ENCODE measurements at places on chromosomes 3 and 15.
A peak's percentile ranks its signal among the peaks of the same experiment; 100 is the strongest.

GRCh38 chr3:96027718-96028117 lies 786.7 kb upstream of the EPHA6 start:
- H3K36me3 ChIP-seq, result no peaks in the 10 kb centered on the region
- H3K4me1 ChIP-seq, result no peaks in the 10 kb centered on the region
- DNase-seq, result no peak
- H3K27me3 ChIP-seq, result no peaks in the 10 kb centered on the region
- H3K4me3 ChIP-seq, result no peak overlapping the region

GRCh38 chr3:127598841-127599570 lies 795 bp downstream of the MCM2 start:
- H3K36me3 ChIP-seq, result peaks cover 1% of the 10 kb centered on the region
- no peak for DNase-seq
- H3K27ac ChIP-seq, result peak overlapping the region; percentile 79
- H3K4me3 ChIP-seq, result peak overlapping the region; percentile 71
- peaks cover 12% of the 10 kb centered on the region for H3K4me1 ChIP-seq

- peaks cover 26% of the 10 kb centered on the region for H3K4me1 ChIP-seq
- no peak overlapping the region for H3K4me3 ChIP-seq
- no peak for DNase-seq
- H3K27me3 ChIP-seq, result no peaks in the 10 kb centered on the region
Observed at GRCh38 chr3:59546522-59546921, 496.7 kb upstream of the CFAP20DC start.

GRCh38 chr15:43118829-43119228 lies 13.0 kb upstream of the UBR1 start:
- no peak overlapping the region for H3K4me3 ChIP-seq
- peaks cover 9% of the 10 kb centered on the region for H3K4me1 ChIP-seq
- H3K27me3 ChIP-seq, result peaks cover 32% of the 10 kb centered on the region

DNA sequence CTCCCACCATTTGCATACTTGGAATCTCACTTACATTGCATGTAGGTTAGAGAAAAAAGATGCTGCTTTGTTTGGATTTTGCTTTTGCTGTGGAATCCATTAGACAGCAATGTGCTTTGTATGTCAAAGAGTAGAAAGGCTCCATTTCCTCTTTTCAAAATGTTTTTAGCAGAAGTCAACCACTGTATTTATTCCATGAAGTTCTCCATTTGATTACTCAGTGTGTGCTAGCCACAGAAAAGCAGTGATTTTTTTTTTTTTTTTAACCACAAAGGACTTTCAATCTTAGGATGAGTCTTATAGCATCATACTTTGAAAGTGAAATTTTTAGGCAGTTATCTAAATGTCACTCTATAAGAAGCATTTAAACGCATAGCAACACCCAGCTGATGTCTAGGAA lies 285.0 kb upstream of the ADAMTS9 start:
- no peak for DNase-seq
- no peaks in the 10 kb centered on the region for H3K36me3 ChIP-seq
- peaks cover 7% of the 10 kb centered on the region for H3K27me3 ChIP-seq
- H3K4me1 ChIP-seq, result peaks cover 2% of the 10 kb centered on the region
- no peak overlapping the region for H3K4me3 ChIP-seq

DNA sequence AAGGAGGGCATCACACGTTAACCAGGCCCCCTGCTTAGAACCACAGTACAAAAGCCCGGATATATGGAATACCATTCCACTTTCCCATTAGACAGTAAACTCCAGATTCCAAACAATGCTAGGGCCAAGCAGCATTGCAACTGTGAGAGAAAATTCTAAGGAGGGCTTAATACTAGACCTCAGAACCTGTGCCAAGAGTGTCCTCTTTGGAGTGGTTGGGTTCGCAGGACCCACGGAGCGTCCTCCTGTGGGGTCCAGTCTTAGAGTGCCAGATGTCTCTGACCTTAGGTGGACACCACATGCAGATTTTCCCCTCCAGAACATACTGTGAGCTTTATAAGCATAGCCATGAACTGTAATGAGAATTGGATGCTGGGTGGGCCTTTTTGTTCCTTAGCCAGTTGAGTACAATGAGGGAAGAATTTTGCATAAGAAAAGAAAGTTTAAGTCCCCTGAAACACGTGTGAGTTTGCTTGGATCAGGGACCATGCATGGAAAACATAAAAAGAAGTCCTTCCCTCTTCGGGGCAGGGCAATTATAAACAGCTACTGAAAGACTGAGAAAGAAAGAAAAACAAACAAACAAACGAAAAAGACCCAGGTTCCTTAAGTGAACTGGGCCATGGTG lies 325.7 kb downstream of the NEK10 start:
- H3K4me3 ChIP-seq, result no peak overlapping the region
- DNase-seq, result no peak
- H3K27ac ChIP-seq, result no peak overlapping the region
- peaks cover 2% of the 10 kb centered on the region for H3K4me1 ChIP-seq
- no peaks in the 10 kb centered on the region for H3K36me3 ChIP-seq
- peaks cover 3% of the 10 kb centered on the region for H3K27me3 ChIP-seq

DNA sequence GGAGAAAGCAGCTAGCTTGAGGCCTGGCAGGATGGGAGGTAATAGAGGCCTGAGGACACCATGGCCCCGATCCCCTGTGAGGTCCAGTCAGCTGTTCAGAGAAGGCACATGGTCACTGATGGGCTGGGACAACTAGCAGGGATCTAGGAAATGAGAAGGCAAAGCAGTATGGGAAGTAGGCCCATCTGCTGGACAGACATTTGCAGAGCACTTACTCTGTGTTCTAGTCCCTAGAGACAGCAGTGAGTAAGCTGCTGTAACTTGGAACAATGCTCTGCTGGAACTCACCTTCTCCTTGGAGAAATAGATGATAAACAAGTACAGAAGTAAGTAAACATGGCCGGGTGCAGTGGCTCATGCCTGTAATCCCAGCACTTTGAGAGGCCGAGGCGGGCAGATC lies 7.1 kb downstream of the ECE2 start:
- H3K4me3 ChIP-seq, result no peak overlapping the region
- no peaks in the 10 kb centered on the region for H3K4me1 ChIP-seq
- H3K36me3 ChIP-seq, result no peaks in the 10 kb centered on the region
- peaks cover 37% of the 10 kb centered on the region for H3K27me3 ChIP-seq
- H3K27ac ChIP-seq, result no peak overlapping the region

DNA sequence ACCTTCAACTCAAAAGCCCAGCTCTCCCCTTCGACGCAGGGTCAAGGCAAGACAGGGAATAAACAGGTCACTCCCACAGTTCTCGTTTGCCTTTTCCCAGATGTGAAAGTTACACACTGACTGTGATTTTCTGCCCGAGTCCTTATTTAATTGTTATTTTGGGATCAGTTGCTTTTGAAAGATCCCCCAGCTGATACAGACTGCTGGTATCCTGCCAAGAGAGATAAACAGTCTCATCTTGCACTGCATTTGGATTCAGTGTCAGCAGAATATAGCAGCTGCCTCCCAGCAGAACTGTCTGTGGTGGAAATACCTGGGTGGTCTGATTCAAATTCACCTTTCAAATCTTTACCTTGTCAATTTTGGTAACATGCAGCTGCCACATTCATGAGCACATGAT lies 56.0 kb upstream of the FAM3D start:
- H3K36me3 ChIP-seq, result no peaks in the 10 kb centered on the region
- no peak for DNase-seq
- H3K27ac ChIP-seq, result no peak overlapping the region
- no peaks in the 10 kb centered on the region for H3K27me3 ChIP-seq
- no peak overlapping the region for H3K4me3 ChIP-seq

DNA sequence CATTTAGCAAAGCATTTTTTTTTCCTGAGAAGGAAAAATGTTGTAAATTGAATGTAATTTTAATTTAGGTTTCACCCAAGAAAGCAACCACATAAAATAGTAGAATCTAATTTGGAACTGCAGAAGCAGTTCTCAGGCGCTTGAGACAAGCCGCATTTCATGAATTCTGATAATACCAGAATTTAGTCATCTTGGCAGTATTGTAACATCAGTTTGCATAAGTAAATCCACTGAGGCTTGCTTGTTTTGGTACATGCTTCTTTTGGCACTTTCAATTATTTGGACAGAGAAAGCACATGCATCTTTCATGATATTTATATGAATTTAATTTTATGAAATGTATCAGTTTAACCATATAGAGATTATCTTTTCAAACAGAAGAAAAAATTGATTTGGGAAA lies 389.7 kb upstream of the ROBO1 start:
- no peak overlapping the region for H3K4me3 ChIP-seq
- no peaks in the 10 kb centered on the region for H3K4me1 ChIP-seq
- peaks cover 11% of the 10 kb centered on the region for H3K27me3 ChIP-seq
- no peak for DNase-seq

DNA sequence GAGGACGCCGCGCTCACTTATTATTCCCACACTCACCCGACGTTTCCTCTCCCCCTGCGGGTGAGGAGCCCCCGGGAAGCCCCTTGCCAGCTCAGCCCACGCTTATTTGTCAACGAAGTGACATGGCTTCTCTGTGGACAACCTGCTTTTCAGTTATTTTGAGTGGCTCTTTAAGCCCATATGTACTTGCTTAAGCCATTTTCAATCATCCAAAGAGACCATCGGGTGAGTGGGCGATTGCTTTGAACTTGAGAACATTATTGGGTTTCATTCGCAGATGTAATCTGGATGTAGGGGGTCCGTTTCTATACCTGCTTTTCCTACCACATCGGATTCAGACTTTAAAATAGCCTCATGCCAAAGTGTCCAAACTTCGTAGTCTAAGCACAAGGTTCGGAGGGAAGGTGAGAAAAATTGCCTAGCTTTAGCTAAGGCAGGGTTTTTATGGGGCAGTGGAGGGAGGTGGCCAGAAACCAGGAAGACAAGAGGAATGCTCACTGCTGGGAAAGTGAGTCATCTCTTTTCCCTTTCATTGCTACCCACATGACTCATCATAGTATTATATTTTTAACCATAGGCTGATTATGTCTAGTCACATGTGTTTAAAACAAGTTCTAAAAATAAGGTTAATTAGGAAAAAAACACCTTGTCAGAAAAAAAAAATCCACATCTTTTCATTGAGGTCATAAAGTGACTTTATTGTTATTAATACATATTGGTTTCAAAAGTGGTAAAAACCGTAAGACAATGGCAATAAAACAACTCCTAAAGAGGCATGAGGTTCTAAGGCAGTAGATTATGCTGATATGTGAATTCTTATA lies 773.1 kb upstream of the NR2F2 start:
- no peaks in the 10 kb centered on the region for H3K27me3 ChIP-seq
- peaks cover 2% of the 10 kb centered on the region for H3K36me3 ChIP-seq
- DNase-seq, result no peak
- peak overlapping the region; percentile 97 for H3K27ac ChIP-seq
- H3K4me3 ChIP-seq, result peak overlapping the region; percentile 38
- peaks cover 52% of the 10 kb centered on the region for H3K4me1 ChIP-seq

DNA sequence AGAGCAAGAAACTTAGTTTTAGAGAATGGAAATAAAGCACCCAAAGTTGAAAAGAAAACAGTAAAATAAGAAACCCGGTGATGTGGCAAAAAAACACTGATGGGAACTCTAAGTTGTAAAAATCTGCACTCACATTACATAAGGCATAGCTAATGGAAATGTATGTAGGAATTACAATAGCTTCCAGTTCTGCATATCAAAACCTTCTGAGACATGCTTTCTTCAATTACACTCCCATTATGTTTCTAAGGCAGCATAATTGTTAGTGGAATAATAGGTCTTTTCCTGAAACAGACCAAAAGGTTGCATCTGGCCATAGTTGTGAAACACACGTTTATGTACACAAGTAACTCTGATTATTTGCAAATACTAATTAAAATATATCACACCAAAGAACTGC lies 41.4 kb downstream of the SLC30A4 start:
- H3K36me3 ChIP-seq, result peaks cover 13% of the 10 kb centered on the region
- no peak overlapping the region for H3K4me3 ChIP-seq
- H3K27me3 ChIP-seq, result no peaks in the 10 kb centered on the region

DNA sequence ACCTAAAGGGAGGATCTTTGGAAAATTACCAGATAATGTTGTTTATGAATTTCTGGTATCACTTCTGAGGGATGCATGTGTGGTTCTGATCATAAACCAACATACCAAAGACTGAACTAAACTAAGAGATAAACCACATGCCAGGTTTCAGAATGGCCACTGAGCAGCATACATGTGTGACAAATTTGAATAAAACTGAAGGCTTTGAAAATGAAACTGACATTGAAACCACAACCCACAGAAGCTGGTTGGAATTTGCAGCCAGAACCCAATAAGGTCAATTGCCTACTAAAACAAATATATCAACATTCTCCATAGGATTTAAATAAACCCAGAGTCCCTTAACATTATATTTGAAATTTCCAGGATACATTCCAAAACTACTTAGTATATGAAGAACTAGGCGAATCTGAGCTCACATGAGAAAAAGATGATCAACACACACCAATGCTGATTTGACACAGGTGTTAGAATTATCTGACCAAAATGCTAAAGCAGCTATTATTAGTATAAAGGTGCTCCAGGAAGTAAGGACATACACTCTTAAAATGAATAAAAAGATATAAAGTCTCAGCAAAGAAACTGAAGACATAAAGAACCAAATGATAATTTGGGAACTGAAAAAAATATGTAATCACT lies 125.0 kb downstream of the ZNF280D start:
- H3K27me3 ChIP-seq, result peaks cover 12% of the 10 kb centered on the region
- no peak overlapping the region for H3K27ac ChIP-seq
- DNase-seq, result no peak

- no peaks in the 10 kb centered on the region for H3K27me3 ChIP-seq
- H3K36me3 ChIP-seq, result no peaks in the 10 kb centered on the region
- no peak overlapping the region for H3K4me3 ChIP-seq
- no peak overlapping the region for H3K27ac ChIP-seq
- no peak for DNase-seq
Observed at GRCh38 chr15:94322141-94322540, 90.8 kb downstream of the MCTP2 start.

DNA sequence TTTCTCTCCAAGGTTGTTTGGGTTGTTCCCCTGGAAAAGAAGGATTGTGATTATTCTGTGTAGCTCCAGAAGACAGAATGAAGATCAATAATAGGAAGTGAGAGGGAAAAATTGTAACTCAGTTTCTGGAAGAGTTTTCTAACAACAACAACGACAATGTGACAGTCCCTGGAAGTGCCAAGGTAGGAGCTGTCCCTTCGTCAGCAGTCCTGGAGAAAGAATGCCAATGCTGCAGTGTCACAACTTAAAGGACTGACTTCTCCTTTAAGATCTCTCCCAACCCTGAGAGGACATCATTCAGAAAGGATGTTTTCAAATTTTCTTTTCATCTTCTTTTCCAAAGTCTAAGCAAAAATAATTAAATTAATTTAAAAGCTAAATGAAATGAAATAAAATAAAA lies 136.4 kb upstream of the GAP43 start:
- no peak overlapping the region for H3K27ac ChIP-seq
- H3K4me1 ChIP-seq, result peaks cover 4% of the 10 kb centered on the region
- H3K36me3 ChIP-seq, result peaks cover 3% of the 10 kb centered on the region
- H3K4me3 ChIP-seq, result no peak overlapping the region
- DNase-seq, result no peak

GRCh38 chr3:11230832-11231231 lies 41.4 kb upstream of the ATG7 start:
- H3K4me3 ChIP-seq, result no peak overlapping the region
- no peak for DNase-seq
- H3K36me3 ChIP-seq, result peaks cover 27% of the 10 kb centered on the region

GRCh38 chr15:70801109-70801508 lies 37.8 kb upstream of the UACA start:
- H3K4me3 ChIP-seq, result no peak overlapping the region
- H3K27ac ChIP-seq, result peak overlapping the region; percentile 91
- H3K36me3 ChIP-seq, result no peaks in the 10 kb centered on the region
- no peak for DNase-seq
- peaks cover 82% of the 10 kb centered on the region for H3K4me1 ChIP-seq

All from osteocyte (in vitro differentiated cells).